ENCODE measurements at places on chromosomes 4 and X.

DNA sequence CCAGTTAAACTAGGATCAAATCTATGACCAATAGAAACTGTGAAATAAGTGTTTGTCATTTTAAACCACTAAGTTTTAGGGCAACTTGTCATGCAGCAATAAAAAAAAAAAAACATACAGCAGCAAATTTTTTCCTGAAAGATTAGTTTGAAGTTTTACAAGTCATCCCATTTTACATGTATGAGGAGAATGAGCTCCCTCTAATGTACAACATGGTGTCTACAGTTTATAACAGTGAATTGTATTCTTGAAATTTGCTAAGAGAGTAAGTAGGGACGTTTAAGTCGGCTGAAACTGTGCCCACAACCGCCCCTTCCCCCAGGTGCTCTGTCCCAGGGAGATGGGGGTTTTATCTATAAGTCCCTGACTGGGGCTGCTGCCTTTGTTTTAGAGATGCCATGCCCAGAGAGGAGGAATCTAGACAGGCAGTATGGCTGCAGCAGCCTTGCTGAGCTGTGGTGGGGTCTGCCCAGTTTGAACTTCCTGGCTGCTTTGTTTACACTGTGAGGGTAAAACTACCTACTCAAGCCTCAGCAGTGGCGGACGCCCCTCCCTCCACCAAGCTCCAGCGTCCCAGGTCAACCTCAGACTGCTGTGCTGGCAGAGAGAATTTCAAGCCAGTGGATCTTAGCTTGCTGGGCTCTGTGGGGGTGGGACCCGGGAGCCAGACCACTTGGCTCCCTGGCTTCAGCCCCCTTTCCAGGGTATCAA lies 499.3 kb upstream of the CT83 start:
- DNase-seq: no peak

DNA sequence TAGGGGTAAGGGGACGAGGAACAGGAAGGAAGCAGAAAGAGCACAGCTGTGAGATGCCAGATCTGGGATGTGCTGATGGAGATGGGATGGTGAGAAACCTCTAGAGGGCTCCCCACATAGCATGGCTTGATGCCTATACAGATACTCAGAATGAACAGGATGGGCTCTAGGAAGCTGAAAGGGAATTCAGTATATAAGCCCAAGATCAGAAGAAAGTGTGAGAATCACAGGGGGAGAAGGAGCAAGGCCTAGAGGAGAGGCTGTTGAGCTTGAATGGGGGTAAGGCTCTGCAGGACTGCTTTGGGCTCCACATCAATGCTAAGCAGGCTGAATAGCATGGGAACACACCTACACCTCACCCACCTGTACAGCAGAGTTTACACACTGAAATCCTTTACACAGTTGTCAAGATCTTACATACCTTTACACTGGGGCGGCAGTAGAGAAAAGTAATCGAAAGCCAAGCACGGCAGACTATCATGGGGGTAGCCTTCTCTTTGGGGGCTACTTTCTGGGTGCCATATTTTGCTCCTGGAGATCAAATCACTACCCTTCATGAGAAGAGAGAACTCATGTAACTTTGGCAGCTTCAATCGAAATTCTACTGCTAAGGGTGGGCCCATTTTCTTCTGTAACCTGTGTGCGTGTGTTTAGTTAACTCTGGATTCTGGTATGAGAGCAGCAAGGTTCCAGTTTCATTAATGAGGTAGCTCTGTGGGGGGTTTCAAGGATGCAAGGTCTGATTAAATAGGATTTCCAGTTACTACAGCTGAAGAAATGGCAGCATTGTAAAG lies 30.6 kb downstream of the HOPX start:
- DNase-seq: no peak

GRCh38 chr4:150694438-150694837 lies 112.5 kb downstream of the MAB21L2 start:
- no peak for DNase-seq

DNA sequence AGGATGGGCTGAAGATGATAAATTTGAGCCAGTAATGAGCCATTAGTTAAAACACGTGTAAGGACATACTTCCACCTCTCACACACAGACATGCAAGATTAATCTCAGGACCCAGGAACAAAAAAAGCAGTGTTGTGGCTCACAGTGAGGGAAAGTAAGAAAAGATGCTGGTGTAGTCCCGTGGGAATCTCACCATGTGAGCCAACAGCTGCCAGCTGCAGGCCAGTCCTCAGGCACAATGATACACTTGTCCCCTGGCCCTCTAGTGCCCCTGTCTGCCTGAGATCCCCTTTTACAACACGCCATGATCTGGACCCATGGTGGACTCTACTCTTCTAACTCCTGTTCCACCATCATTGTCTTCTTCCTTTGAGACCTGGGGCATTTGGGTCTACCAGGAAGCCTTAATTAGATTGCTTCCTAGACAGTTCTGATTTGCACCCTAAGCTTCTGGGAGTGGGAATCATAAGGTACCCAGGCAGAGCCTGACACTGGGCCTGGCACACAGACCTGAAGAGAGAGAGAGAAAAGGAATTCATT lies 194.7 kb downstream of the STIM2 start:
- no peak for DNase-seq

GRCh38 chr4:100826808-100827548 lies 309.2 kb upstream of the EMCN start:
- no peak for DNase-seq

DNA sequence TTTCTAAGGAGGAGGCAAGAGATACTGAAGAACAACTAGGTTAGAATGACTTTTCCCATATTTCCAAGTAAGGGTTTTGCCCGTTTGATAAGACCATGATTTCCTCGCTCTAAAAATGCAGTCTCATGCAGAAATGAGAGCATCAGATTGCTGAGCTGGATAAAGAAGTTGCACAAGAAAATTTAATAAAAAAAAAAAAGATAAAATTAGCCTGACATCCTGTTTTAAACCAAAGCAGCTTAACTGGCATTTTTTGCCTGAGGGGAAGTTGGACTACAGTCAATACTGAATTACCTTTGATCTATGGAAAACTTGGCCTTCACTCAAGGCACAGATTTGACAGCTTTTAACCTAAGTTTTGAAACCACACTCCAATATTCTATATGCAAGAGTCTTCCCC lies 208.4 kb downstream of the GASK1B start:
- DNase-seq: no peak

GRCh38 chr4:158599150-158599549 lies 72.5 kb downstream of the C4orf46 start:
- DNase-seq: no peak

DNA sequence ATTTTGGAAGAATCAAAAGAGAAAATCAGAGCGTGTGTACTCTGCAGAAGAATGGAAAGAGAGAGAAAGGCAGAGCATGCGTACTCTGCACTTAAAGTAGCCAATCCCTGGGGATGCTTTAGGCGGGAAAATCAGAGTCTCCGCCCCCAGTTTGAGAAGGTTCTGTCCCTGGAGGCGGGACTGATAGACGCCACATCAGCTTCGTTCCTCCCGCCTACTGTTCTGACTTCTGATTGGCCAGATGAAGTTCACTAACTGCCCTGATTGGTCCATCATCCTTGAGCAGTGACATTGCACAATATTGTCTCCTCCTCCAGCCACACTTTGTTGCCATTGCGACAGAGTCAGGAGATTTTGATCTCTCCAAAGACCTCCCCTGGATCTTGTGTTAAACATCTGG lies 23.8 kb downstream of the SSX1 start:
- DNase-seq: no peak

DNA sequence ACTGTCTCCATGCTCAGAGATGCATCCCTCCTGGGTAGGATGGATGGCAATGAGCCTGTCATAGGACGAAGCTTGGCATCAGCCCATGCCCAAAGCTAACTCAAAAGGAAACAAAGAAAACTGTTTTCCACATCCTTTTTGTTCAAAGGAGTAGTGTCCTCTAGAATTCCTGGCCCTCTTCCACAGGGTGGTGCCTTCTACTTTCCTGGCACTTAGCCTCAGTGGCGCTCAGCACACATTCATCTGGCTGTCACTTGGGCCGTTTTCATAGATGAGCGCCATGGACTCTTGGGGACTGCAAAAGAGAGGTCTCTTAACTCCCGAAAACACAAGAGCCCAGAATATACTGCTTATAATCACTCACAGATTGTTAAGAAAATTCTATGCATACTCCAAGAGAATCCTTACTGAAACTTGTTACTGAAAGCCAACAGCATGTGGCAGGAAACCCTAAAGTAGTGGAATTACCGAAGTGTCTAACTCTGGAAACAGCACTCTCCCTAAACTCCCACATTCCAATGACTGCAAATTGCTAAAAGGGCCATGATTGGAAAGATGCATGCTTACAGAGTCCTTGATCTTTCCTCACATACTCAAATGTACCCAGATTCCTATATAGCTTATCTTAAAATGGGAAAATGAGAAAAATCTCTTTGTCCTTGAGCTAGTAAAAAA lies 110.0 kb downstream of the HS6ST2 start:
- DNase-seq: no peak

- DNase-seq: no peak
Observed at GRCh38 chrX:114272096-114272686, 311.7 kb upstream of the HTR2C start.

DNA sequence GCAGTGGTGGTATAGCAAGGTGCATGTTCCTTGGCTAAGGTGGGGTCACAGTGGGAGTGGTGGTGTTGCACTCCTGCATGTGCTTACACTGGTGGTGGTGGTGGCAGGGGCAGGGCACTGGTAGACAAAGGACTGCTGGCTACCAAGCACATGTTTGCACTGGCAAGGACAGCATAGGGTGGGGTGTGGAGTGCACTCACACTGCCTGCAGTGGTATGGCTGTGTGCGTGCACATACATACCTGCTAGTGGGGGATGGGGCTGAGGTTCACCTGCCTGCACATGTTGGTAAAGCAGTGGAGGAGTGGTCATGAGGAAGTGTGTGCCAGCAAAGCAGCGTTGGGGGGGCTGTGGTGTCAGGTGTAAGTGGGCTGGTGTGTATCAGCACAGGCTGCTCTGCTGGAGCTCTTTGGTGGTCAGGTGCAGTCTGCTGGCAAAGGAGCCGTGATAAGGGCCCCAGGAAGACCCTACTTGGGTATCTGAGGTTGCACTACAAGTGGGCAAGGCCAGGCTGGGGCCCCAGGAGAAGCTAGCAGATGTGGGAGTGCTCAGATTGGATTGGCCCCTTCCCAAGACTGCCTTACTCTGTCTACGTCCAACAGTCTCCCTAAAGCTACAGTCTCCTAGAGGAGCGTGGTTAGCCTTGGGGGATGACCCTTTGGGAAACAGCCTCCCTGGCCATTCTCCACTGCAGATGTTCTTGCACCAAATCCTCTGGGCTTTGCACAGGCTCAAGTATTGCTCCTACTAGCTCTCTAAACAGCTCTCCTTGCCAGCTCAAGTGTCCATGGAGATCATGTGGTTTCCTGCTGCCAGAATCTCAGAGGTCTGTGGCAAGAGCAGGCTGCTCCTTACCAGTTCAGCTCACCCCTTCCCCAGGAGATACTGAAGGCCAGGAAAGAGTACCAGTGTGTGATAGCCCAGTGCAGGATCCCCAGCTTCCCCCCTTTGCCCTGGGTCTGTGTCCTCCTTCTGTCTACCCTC lies 486.3 kb upstream of the PABPC4L start:
- DNase-seq: no peak

GRCh38 chr4:142574306-142574705 lies 271.8 kb downstream of the INPP4B start:
- DNase-seq: no peak

- no peak for DNase-seq
Observed at GRCh38 chrX:30620125-30620524, 33.1 kb upstream of the GK start.

DNA sequence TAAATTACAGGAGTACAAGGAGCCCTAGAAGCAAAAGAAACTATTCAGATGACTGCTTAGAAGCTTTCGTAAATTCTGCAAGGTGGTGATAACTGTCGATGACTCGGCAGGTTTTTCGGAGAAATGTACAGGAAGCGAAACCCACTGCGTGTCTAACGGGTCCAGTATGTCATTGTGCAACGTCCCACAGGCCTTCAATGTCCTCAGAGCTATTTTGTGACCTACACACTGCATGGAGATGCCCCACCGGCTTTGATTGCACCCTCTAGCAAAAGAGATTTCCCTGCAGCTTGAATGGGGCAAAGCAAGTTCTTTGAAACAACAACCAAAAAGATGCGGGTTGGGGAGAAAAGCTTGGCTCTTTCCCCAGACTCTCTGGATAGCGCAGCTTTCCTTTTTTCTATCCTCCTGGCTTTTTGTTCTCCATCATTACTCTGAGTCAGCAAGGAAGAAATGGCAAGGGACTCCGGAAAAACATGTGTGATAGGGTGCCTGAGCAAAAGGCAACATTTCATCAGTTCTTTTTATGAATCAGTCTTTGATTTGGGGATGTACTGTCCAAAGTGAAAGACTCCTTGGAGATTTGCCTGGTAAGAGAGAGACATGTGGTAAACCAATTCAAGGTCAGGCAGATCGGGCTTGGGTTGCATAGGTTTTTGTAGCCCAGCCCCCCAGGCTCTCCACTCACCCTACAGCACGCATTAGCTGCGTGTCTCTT lies 112.0 kb upstream of the TBL1X start:
- DNase-seq: peak; percentile 4

DNA sequence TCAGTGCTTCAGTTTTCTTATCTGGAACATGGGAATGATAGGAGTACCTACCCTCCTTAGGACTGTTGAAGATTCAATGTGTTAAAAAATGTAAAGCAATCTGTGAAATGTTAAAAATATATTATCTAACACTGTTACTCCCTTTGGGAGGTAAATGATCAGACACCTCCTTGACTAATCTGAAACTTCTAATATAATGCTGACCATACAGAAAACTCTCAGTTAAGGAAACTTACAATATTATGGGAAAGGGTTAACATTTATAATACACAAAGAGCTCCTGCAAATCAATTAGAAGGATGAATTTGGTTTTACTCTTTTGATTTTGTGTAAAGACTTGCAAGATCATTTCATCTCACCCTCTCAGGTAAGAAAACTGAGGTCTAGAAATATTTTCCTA lies 1.6 kb upstream of the PFKFB1 start:
- DNase-seq: no peak

DNA sequence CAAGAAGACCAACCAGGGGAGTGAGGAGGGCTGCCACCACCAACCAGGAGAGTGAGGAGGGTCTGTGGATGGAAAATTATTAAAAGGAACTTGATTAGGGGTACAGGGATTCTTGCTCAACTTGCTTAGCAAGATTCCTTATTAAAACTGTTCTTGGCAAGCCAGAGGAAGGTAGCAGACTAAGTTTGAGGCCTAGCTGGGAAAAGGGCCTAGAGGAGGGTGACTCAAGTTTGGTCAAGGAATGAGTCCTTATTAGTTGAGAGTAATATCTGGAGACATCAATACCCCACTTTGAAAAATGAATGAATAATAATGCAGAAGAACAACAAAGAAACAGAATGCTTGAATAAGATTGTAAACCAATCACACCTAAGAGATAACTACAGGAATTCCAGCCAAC lies 612.4 kb upstream of the ZFP42 start:
- DNase-seq: no peak

DNA sequence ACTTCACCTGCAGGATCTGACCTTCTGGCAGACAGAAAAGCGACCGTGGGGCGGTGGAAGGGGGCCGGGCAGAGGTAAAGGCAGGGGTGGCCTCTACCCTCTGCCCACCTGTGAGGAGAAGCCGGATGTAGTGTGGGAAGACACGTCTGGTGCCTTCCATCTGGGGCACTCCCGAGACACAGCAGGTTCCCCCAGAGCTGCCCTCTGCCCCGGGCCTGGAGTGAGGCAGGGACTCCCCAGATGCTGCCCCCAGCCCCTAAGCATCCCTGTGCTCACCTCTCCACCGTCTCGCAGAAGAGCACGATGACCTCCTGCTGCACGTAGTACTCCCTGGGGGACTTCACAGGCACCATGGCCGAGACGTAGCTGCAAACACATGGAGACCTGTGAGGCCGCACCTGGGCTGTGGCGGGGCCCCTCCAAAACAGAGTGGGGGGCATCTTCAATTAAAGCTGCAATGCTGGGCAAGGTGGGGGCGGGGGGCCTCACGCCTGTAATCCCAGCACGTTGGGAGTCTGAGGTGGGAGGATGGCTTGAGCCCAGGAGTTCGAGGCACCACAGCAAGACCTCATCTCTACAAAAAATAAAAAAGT lies 75.3 kb upstream of the MXD4 start:
- no peak for DNase-seq
